ENCODE measurements at places on chromosomes 2 and 18.

DNA sequence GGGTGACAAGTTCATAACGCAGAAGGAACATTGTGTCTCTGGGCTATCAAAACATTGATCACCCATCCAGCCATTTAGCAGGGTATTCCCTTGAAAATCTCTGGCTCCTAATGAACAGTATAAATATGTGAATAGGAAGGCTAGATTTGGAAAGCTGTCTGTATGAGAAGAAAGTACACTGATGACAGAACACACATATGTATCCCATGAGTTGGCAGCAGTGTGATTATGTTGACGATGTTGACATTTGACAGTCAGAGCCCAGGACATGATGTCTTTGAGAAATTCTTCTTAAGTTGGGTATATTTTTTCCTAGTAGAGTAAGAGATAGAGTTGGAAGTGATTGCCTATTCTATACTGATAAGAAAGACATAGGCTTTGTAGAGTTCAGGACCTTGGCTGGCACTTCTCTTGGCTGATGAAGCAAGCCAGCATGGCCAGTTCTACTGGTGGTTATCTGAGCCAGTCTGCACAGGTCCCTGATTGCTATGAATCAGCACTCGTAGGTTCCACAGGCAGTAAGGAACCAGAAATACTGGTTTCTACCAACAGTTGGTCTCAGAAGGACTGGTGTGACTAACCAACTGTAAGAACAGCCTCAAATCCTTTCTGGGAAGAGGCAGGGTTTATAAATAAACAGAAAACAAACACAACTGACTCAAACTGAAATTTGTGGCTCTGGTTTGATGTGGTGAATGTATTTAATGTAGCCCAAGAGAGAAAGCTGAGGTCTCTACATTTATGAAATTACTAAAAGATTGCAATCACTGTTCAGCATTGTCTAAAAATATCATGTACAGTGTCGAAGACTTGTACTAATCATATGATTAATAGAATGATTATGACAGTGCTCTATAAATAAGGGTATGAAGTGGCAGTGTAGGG lies 43.9 kb upstream of the RAPH1 start:
- DNase-seq, result peak; percentile 68

DNA sequence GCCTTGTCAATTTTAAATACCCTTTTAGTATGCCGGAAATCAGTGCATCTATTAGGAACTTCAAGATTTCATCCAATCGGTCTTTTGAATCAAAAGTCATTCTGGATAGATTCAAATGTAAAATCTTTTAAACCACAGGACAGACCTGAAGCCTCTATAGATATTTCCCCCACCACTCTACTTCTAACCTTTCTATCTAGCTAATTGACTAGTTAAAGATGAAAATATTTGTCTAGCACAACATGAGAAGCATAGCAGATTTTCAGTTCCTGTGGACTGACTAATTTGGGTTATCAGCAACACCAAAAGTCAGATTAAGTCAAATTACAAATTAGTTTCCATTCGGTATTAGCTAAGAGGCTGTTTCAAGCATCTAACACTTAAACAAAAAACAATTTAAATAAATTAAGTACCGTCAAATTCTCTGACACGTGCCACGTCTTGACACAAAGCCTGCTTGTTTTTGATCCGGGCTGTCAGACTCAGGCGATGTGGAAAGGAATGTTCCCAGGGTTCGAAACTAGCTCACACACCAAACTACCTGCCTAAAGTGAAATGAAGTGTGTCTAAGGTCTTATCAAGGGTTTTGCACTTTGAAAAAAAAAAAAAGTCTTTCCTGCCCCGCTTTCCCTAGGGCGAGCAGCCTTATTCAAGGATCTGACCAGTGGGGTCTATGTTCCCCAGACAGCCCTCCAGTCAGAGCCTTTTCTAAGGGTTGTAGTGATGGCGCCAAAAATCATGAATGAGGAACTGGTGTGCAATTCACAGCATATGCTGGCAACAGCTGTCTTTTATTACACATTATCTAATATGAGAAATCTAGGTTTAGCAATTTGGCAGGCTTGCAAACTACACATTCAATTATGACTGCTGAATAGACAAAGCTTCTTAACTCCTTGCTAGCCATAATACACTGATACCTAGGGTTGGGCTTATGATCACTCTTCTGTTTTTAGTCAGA lies 4.7 kb downstream of the CYTIP start:
- no peak for DNase-seq

- peak; percentile 45 for DNase-seq
These were observed 23.6 kb downstream of the FAM171B start for GRCh38 chr2:186717320-186718007.

- no peak for DNase-seq
These were observed 10.2 kb upstream of the SPATA3 start for GRCh38 chr2:230985519-230986231.

GRCh38 chr2:1607236-1607920 lies 136.9 kb downstream of the PXDN start:
- no peak for DNase-seq

GRCh38 chr2:55231546-55232083 lies 478 bp downstream of the CLHC1 start:
- DNase-seq, result no peak

DNA sequence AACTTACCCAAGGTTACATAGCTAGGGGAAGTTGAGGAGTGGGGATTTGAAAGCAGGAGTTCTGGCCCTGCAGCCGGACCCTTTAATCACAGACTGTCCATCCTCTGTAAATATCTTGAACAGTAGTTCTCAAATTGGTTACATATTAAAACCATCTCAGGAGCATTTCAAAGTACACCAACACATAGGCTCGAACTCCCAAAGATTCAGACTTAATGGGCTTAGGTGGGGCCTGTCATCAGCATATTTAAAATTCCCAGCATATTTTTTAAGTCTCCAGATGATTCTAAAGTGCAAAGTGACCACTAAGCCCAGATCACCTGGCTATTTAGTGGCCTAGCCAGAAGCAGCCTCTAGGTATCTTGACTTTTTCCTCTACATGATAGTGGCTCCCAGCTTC lies 192.2 kb downstream of the ZNF385B start:
- no peak for DNase-seq

DNA sequence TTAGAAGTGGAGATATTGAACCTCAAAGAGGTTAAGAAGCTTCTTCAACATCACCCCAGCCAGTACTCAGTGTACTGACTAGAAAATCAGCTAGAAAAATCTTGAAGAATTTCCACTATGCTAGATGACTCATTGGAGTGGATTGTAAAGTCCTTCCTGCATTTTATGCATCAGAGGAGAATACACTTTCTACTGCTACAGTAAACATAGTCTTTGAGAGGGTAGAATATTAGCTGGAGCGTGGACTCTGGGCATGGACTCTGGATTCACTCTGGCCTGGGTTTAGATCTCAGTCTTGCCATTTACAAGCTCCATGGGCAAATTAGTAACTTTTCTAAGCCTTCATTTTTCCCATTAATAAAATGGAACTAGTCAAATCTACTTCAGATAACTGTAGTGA lies 215.9 kb downstream of the IRS1 start:
- no peak for DNase-seq

DNA sequence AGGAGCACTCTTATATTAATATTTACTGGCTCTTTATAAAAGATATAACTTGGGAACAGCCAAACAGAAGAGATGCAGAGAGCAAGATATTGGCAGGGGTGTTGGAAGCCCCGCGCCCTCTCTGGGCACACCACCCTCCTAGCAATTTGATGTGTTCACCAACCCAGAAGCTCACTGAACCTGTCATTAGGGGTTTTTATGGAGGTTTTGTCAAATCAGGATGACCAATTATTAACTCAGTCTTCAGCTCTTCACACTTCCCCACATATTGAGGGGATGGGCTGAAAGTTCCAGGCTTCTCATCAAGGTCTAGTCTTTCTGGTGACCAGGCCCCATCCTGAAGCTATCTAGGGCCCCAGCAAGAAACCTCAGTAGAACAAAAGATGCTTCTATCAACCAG lies 10.9 kb upstream of the INO80D start:
- no peak for DNase-seq

DNA sequence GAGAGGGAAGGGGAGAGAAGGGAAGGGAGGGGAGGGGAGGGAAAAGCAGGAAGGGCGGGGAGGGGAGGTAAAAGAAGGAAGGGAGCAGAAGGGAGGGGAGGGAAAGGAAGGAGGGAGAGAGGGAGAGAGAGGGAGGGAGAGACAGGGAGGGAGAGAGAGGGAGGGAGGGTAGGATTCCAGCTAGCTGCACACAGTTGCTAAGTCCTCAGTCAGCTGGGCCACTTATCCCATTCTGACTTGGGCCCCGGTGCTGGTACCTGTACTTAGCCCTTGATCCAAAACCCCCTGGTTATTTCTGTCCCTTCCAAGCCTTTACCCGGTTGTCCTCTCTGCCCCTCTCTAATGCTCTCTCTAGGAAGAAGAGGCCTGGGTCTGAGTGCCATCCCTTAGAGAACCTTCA lies 211.4 kb downstream of the TTC32 start:
- DNase-seq, result no peak

Measured in NCI-H345 (cell line).